ENCODE measurements at places on chromosomes 7 and 10. TPM values are rescaled to one million over a fixed set of nuclear protein-coding genes. Genes with fewer than 3 reads are reported as not detected.

DNA sequence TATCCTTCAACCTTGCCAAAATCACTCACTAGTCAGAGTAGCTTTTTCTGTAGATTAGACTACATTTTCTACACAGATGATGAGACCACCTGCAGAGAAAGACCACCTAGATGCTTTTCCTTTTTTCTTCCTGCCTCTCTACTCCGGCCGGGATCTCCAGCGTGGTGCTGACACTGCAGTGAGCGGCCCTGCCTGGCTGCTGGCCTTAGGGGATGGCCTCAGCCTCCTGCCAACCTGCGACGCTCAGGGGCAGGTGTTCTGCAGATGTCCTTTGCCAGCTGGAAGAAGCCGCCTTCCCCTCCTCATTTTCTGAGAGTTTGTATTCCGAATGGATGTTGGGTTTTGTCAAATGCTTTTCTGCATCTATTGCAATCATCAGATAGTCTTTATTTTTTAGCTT lies 43.5 kb upstream of the NKX6-2 start:
- no peak for DNase-seq

- no peak for DNase-seq
These were observed 1.3 kb downstream of the TRPV6 start for GRCh38 chr7:142884286-142884640.

DNA sequence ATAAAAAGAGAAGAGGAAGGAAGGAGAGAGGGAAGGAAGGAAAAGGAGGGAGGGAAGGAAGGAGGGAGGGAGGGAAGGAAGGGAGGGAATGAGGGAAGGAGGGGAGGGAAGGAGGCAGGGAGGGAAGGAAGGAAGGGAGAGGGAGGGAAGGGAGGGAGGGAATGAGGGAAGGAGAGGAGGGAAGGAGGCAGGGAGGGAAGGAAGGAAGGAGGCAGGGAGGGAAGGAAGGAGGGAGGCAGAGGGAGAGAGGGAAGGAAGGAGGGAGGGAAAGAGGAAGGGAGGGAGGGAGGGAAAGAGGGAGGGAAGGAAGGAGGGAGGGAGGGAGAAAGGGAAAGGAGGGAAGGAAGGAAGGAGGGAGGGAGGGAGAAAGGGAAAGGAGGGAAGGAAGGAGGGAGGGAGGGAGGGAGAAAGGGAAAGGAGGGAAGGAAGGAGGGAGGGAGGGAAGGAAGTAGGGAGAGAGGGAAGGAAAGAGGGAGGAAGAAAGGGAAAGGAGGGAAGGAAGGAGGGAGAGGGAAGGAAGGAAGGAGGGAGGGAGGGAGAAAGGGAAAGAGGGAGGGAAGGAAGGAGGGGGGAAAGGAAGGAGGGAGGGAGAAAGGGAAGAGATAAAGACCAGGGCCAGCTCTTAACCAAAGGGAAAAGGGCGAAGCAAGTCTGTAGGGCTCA lies 5.7 kb upstream of the LAT2 start:
- DNase-seq: no peak

Gene PLAU
- total RNA-seq: 111 TPM

Gene FMC1
- 13.4 TPM for total RNA-seq

DNA sequence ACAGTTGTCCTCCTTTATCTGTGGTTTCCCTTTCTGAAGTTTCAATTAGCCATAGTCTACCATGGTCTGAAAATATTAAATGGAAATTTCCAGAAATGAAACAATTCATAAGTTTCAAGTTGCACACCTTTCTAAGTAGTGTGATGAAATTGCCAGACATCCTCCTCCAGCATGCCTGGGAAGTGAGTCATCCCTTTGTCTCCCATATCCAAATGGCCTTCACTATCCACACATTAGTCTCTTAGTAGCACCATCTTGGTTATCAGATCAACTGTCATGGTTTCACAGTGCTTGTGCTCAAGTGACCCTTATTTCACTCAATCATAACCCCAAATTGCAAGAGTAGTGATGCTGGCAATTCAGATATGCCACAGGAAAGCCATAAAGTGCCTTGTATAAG lies 83.4 kb upstream of the PPP1R9A start:
- DNase-seq: peak; percentile 21

Gene CUBN
- 0.86 TPM for total RNA-seq

Gene CLCN1
- under 0.01 TPM for total RNA-seq

DNA sequence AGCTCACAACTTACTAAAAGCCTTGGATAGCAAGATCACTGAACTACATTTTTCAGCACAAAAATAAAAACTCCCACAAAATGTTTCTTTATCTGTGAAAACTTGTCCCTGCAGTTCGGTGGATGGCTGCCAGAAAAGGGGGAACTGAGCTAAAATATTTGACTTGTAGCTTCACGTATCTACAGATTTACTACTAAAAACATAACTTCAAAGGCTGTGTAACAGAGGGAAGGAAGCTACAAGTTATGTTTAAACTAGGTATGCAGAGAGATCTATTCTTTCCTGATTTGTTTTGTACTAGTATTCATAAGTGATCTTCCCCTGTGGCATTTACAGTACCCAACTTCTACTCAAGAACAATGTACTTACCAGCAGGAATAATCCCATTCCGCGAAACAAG lies 25.1 kb downstream of the SGCE start:
- no peak for DNase-seq

Gene HOXA9
- total RNA-seq: 17.1 TPM

GRCh38 chr7:40680657-40681056 lies 545.9 kb downstream of the SUGCT start:
- peak; percentile 23 for DNase-seq

Data from fibroblast of villous mesenchyme (primary cell).